Activated CD4-positive, alpha-beta T cell treated with anti-CD3 and anti-CD28 coated beads, Interleukin-2, amount 50 U/mL, for 4 hours (primary cell): ENCODE measurements at places on chromosomes 11 and 22.

GRCh38 chr11:2883640-2883978, 2.0 kb downstream of the CDKN1C start:
- no peak for DNase-seq

DNA sequence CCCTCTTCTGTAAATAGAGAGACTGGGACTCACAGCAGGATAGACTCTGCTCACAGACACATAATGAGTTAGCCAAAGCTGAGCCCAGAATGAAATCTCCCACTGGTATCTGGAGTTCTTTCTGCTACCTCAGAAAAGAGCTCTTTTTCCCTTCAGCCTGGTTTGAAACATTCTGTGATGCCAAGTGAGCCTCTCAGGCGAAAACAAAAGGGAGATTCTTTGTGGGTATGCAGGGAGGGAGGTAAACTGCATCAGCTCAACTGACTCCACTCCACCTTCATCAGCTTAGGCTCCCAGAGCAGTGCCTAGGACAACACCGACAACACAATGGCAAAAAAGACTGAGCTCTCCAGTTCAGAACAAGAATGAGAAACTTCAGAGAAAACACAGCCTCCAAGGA, 55.1 kb upstream of the SCUBE2 start:
- DNase-seq = no peak

DNA sequence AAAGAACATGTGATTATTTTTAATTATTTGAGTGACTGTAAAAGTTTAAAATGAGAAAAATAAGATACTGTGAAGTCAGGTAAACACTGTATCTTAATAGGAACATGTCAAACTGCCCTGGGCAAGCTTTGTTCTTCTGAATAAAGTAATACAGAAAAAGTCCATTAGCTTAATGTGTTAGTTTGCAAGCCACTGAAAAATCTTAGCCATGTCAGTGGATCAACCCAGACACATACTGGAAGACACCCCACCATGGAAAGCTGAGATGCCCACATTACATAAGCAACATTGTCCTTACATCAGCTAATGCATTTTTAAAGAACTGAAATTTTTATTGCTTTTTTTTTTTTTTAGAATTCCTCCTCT, 155.2 kb downstream of the BBOX1 start:
- no peak for DNase-seq

- no peak for DNase-seq
Measured at GRCh38 chr22:47055921-47056320, 293.5 kb downstream of the TBC1D22A start.

DNA sequence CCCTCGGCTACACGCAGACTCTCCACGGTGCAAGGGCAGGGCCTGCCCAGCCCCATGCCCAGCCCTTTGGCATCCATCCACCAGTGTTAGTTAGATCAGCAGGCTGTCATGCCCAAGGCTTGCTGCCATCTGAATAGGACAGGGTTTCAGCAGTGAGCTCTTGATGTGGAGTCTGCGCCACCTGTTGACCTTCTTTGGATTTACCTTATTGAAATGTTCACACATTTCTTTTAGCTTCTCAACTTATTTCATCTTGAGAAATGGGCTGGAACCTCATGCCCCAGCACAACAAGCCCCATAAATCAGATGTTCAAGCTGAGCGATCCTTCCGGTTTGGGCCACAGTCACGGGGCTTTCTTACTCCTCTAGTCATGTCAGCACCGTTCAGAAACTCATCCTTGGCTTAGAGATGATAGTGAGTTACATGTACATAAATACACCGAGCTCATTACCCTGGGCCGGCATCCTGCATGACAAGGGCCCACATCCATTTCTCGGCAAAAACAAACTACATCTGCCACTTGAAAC, 61.7 kb downstream of the PARVB start:
- no peak for DNase-seq

- DNase-seq = no peak
Measured at GRCh38 chr11:100872951-100873740, 186.1 kb downstream of the ARHGAP42 start.

GRCh38 chr11:43261775-43262174, 50.0 kb upstream of the API5 start:
- no peak for DNase-seq

GRCh38 chr11:120827198-120827597, 196.7 kb upstream of the TBCEL start:
- DNase-seq = no peak

DNA sequence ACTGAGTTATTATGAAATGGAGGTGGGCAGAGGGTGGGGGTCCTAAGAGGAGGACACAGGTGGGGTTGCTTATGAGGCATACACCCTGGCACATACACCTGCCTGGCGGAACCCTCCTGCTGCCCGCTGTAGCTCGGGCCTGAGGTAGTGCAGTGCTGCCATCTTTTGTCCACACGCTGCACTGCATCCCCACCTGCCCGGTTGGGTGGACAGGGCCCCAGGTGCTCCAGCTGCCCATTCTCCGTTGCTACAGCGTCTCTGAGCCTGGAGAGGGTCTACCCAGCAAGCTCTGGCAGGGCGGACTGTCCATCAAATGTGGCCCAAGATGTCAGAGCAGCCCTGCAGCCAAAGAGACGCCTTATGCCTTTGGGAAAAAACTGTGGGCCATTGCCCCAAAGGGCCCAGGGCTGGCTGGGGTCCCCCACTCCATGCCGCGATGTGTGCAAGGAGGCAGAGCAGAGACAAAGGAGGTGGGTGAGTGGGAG, 131.2 kb downstream of the BUD13 start:
- DNase-seq = no peak

DNA sequence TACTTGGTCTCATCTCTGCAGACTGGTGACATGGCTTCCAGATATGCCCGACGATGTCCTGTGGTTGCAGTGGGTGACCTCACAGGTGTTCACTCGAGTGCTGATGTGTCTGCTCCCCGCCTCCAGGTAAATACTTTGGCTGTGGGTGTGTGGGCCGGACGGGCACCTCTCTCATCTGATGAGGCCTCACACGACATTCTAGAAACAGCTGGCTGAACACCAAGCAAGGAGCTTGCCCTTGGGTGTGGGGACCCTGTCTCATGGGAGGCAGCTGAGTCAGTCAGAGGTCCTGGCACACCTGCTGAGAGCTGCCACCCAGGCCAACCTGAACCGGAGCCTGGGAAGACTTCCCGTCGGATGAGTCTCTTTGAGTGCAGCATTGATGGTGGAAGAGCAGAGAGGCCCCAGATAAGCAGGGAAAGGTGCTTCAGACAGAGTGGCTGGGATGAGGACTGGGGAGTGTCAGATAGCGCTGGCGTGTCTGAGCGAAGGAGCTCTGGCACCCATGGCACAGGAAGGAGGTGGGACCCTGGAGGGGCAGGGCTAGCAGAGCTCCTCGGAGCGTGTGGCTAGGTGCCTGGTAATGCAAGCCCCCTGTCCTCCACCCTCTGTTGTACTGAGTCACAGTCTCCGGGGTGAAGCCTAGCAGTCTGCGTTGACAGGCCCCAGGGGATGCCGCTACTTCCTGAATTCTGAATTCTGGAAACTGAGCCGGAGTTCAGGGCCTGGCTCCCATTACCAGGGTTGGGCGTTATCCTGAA, 10.4 kb upstream of the SAMM50 start:
- DNase-seq = no peak

GRCh38 chr22:41808400-41808799, 7.9 kb downstream of the CCDC134 start:
- DNase-seq = no peak

GRCh38 chr11:102843489-102843888, at the start of gene MMP3:
MMP3 (minus strand) TSS chr11:102843609; CDS start chr11:102843546, 63 bp downstream.
- DNase-seq = no peak

DNA sequence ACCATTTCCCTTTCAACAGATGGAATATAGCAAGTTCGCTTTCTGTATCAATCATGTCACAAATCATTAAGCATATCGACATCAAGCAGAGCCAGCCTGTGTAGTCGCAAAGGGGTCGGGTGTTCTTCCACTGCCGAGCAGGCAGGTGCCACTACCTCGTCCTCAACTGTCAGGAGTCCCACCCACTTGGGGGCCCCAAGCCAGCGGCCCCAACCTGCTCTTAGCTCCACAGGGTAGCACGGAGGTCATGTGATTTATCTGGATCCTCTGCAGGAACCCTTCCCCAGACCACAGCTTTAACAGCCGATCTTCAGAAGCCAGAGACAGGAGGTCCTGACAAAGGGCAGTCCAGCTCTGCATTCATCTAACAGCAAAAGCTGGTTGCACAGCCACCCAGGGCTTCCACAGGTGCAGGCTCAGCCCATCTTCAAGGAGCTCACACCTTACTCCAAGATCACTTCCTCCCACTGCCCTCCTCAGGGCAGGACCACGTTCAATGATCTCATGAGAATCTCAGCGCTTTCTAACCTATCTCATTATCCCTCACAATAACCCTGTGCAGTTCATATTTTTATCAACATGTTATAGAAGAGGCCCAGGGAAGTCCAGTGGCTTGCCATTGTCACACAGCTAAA, 110.2 kb downstream of the TRIM29 start:
- no peak for DNase-seq

GRCh38 chr11:123047266-123047946, 14.5 kb downstream of the HSPA8 start:
- DNase-seq = no peak

GRCh38 chr11:10477690-10478046, 22.6 kb downstream of the AMPD3 start:
- no peak for DNase-seq

GRCh38 chr11:114158421-114158820, 98.9 kb downstream of the ZBTB16 start:
- no peak for DNase-seq

DNA sequence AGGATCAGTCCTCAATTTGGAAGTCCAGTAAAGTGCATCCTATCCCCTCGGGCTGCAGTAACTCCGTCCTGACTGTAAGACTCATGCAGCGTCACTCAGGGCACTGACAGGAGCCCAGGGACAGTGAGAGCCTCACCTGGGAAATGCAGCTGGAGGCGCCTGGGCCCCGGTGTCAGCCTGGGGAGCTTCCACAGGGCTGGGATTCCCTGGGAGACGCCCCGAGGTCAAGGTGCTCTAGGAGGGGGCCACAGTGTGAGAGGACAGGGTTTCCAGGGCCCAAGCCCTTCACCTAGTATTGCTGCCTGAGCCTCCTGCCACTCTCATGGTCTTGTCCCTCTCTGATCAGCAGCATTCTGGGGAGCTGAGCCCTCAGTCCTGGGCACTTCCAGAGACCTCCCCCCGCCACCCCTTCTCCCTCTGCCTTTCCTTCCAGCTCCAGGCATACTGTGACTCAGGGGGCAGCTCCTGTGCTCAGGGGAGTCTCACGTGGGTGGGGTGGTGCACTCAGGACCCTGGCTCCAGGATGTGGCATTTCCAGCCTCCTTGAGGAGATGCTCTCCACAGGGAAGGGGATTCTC, 99.1 kb upstream of the IGLL5 start:
- DNase-seq = no peak

DNA sequence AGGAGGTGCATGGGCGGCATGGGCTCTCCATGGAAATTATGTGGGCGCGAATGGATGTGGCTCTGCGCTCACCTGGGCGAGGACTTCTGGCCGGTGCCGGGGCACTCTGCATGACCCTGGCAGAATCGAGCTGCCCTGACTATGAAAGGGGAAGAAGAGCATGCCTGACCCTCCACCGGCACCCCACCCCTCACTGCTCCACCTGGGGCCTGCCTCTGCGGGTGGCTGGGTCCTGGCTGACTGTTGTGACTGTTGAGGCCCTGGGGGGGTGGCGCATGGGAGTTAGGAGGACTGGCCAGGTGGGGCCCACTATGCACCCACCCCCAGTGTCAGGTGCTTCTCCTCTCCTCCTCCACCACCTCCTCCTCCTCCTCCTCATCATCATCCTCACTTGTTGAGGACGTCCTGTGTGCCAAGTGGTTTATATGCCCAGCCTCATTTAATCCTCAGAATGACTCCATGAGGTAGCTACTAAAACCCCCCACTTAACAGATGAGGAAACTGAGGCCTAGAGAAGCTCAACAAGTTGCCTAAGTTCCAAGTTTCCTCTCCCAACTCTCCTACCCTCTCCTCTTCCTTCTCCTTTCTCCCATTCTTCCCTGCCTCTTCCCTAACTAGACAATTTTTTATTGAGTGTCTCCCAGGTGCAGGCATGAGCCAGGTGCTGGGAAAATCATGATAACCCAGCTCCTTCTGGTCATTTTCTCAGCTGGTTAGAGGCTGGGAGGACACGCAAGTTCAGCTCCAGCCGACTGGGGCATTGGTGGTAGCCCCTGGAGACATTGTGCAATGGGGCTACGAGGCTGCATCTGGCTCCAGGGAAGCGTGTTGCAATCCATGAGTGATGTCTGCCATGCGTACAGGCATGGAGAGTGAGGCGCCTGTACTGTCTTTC, 2.3 kb downstream of the MYEOV start:
- no peak for DNase-seq

DNA sequence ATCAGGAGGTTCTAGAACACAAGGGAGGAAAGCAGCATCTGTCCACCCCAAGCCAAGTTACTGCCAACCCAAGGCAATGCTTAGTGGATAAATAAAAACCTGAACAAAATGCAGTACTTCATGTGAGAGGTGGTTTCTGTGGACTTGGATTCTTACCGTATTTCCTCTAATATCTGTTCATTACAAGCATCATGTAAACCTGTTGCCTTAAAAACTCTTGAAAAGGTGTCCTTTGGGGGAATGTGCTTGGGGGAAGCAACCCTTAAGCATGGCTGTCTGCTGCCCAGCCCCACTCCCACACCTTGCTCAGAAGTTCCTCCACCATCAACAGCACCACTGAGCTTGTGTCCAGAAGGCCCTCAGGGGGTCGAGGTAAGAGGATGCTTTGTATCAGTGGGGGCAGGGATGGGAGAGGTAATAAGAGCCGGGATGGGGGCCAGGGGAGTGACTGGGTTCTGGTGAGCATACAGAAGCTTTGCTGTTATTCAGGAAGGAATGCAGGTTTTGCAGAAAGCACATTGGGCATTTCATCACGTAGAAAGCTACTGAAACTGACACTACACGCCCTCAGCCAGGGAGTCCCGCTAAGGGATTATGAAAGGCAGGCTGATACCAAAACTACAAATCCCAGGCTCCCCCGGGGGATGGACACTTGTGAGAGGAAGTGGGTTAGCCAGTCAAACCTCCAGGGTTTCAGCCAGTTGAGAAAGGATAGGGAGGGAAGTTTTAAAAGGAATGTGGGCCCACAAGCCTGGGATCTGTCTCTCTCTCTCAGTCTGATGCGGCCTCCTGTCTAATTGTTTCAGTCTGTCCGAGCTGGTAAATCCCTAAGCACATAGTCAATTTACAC, 52.0 kb downstream of the KCNJ1 start:
- no peak for DNase-seq

- peak; percentile 10 for DNase-seq
Measured at GRCh38 chr11:10653946-10654810, 39.4 kb downstream of the IRAG1 start.

DNA sequence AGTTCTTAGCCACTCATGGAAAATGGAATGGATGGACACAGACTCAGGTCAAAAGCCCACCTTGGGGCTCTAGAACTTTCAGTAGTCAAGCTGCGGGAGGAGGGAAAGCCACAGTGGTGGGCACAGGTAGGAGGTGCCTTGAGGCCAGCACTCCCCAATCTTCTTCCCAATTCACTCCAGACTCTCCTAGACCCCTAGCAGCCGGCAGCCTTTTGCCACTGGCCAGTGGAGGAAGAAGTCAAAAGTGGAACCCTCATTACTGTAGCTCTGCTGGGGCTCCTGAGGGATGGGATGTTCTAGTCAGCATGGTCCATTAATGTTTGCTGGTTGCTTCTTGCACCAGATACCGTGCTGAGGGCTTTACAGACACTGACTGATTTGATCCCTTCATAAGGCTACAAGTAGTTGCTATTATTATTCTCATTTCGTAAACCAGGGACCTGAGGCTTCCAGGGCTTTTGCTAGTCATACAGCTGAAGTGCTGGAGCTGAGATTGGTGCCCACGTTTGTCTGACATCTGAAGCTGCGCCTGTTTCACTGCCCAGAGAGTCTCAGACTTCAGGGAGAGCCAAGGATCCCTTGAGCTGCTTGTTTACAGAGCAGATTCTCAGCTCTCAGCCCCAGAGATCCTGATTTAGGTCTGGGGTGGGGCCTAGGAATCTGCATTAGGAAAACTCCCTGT, 1.1 kb downstream of the UCP3 start:
- DNase-seq = no peak
